ENCODE measurements at places on chromosomes 5 and 9.
A peak's percentile ranks its signal among the peaks of the same experiment; 100 is the strongest.

DNA sequence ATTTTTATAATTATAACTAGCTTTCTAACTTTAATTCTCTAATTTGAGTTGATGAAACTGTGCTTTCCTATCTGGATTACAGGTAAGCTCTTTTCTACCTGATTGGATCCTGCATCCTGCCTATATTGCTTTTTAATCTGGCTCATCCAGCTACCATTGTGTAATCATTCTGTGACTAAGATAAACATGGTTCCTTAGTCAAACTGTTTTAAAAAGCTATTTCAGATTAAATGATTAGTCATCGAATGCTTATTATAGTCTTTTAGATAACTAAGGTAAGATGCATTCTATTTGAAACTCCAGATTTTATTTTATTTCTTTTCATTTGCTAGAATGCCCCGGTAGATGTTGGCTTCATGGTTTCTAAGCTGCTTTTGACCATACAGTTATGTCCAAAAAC lies 50.7 kb downstream of the ICE1 start:
- no peak for DNase-seq

DNA sequence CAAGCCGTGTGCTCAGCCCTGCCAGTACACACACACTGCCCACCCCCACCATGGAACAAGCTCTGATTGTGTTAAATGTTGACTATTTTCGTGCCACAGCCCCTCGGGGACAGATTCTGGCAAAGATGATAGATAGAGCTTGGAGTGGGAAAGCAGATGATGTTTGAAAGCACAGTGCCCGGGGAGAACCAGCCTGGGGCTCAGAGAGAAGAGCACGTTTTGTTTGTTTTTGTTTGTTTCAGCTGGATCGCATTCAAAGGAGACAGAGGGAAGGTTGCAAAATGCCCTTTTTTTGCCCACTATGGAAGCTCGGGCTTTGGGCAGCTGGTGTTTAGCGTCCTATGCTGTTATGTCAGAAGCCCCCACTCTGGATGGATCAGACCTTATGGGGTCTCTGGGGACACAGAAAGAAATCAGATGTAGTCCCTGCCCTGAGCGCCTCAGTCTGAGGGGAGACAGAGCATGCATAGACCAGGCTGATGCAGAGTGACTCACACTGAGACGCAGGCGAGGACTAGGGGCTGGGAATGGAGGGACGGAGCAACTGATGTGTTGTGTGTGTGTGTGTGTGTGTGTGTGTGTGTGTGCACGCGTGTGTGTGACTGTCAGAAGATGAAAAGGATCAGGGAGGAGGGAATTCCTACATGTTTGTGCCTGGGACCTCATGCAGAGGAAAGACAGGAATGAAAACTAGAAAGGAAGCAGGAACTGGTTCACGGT lies 229.7 kb downstream of the MELK start:
- DNase-seq: no peak

GRCh38 chr5:55502759-55503158 lies 32.0 kb downstream of the PLPP1 start:
- no peak for DNase-seq

GRCh38 chr9:75624998-75625397 lies 265.5 kb upstream of the PCSK5 start:
- DNase-seq: no peak

DNA sequence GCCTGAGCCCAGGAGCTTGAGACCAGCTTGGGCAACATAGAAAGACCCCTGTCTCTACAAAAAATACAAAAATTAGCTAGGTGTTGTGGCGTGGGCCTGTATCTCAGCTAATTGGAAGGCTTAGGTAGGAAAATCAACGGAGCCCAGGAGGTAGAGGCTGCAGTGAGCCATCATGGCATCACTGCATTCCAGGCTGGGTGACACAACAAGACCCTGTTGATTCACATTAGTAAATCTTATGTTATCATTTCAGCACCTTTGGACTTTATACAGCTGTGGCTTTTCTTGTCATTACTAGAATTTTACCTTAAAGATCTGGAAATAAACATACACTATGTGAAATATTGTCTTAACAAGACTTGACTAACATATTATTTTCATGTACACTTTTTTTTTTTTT lies 185.0 kb downstream of the ZNF608 start:
- DNase-seq: no peak

GRCh38 chr9:35258660-35259474 lies 97.1 kb downstream of the UNC13B start:
- peak; percentile 69 for DNase-seq

GRCh38 chr5:149857499-149857898 lies 87.1 kb downstream of the PDE6A start:
- DNase-seq: peak; percentile 6

DNA sequence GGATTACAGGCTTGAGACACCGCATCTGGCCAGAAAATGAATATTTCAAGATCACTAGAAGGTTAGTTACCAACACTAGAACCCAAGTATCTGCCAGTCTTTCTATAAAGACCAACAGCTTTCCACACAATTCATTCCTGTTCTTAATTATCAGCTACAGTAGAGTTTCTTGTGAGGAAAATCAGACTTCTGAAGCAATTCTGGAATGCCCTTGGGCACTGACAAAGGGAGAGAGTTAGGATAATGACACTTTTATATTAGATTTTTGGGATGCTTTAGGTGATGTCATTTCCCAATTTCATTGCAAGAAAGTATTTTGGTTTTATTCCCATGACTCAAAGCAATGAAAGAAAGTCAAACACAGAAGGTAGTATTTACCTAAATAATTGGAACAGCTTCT lies 497.0 kb upstream of the TUSC1 start:
- DNase-seq: no peak

GRCh38 chr9:131467214-131467935 lies 35.3 kb upstream of the POMT1 start:
- no peak for DNase-seq

GRCh38 chr9:124482431-124483031 lies 24.7 kb downstream of the NR5A1 start:
- DNase-seq: no peak

GRCh38 chr5:158998793-158999325 lies 100.9 kb downstream of the EBF1 start:
- DNase-seq: no peak

- no peak for DNase-seq
These were observed 115.0 kb upstream of the TBC1D2 start for GRCh38 chr9:98370300-98370975.

DNA sequence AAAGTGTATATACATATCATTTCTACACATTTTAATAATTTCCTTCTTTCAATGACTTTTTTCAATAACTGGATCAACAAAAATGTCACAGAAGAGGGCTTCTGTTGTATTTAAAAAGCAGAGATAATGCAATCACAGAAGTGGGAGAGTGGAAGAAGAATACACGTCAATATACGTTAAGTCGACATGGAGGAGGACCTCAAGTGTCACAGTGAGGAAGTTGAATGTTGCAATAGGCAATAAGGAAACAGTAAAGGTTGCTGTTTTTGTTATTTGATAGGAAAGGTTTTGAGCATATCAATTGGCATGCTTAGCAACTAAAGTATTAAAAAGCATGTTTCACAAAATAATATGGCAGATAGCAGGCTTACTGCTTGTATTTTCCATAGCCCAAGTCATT lies 184.0 kb upstream of the NR4A3 start:
- DNase-seq: no peak

GRCh38 chr9:90299968-90300367 lies 342.7 kb downstream of the DIRAS2 start:
- no peak for DNase-seq

GRCh38 chr9:92655896-92656536 lies 13.9 kb downstream of the IPPK start:
- DNase-seq: no peak

DNA sequence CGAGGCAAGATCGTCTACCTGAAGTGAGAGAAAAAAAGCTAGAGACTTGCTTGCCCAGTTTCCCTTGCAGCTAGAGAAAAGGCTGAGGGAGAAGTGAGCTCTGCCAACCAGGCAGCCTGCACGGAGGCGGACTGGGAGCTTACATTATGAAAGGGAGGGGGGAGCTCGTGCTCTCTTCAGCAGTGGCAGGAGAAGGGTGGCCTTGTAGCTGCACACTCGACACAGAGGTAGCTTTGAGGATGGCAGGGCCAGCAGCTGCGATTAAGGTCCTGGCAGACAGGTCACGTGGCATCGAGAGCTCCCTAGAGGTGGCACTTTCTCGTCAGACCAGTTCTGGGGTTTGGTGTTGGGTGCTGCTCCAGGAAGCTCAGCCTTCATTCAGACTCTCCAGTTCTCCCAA lies 26.7 kb downstream of the APBA1 start:
- no peak for DNase-seq

- DNase-seq: no peak
These were observed 1006.9 kb upstream of the CTNND2 start for GRCh38 chr5:12911156-12911555.

DNA sequence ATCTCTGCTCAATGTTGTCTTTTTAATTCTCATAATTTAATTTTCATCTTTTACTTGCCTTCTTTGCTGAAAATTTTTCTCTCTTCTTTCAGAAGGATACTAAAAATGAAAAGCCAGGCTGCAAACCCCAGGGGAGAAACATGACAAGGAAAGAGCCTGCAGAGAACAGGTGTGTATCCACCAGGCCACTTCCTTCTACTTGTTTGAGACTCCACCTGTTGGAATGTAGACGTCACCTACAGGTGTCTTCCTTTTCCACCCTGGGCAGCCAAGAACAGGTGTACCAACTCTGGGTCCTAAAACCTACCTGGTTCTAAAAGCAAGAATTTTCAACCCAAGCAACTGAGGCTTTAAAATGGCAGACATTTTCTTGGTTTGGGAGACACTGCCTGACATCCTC lies 166.8 kb downstream of the ATP10B start:
- no peak for DNase-seq

DNA sequence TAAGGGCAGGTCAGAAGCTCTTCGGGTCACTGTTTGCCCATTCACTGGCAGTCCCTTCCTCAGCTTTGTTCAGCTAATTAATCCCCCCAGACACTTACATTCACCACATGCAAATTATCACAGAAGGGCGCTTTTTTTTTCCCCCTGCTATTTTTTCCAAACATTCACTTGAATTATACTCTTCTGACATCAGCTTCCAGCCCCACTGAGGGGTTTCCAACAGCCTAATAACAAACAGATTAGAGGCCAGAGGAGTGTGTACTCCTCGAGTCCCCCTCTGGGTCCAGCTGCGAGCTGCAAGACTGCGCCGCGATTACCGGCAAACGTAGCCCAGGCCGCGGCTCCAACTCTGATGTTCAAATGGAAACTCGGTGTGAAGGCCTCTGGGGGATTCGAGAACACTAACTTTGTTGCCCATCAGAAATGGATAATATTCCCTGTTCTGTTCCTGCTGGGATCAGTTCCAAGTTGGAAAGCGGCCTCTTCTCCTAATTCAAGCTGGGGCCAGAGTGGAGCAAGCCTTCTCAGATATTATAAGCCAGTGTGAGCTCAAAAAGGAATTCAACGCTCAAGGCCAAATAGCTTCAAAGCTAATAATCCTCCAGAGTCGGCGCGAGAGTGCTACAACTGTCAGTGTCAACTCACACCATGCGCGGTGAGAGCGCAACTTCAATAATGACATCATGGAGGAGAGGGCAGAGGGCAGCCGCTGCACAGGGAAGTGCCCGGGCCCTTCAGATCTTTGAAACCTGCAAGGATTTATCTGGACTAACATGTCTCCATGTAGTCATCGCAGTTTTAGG lies 560.8 kb downstream of the BNC2 start:
- DNase-seq: no peak

GRCh38 chr9:34653151-34654072 lies 1.4 kb downstream of the IL11RA start:
- DNase-seq: no peak

GRCh38 chr5:130762031-130762430 lies 403.0 kb downstream of the HINT1 start:
- no peak for DNase-seq

GRCh38 chr9:82021198-82021597 lies 32.6 kb downstream of the SPATA31D1 start:
- DNase-seq: no peak

DNA sequence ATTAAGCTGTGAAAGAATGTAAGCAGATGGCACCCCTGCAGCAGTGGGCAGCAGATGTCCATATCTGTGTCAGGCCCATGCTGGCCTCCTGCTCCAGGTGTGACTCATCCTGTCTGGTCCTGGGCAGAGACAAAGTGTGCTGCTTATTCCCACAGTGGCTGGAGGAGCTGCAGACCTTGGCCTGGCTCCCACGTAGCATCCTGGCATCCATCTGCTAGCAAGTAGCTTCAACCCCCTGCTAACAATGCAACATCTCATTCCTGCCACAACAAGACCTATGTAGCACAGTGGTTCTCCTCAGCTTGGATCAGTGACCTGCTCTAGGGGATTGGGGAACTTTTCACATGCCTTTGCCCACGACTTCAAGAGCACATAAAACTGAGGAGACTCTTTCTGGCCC lies 126.4 kb upstream of the SLC12A2 start:
- DNase-seq: no peak

- no peak for DNase-seq
These were observed 354.9 kb upstream of the ISL1 start for GRCh38 chr5:51028394-51028793.

DNA sequence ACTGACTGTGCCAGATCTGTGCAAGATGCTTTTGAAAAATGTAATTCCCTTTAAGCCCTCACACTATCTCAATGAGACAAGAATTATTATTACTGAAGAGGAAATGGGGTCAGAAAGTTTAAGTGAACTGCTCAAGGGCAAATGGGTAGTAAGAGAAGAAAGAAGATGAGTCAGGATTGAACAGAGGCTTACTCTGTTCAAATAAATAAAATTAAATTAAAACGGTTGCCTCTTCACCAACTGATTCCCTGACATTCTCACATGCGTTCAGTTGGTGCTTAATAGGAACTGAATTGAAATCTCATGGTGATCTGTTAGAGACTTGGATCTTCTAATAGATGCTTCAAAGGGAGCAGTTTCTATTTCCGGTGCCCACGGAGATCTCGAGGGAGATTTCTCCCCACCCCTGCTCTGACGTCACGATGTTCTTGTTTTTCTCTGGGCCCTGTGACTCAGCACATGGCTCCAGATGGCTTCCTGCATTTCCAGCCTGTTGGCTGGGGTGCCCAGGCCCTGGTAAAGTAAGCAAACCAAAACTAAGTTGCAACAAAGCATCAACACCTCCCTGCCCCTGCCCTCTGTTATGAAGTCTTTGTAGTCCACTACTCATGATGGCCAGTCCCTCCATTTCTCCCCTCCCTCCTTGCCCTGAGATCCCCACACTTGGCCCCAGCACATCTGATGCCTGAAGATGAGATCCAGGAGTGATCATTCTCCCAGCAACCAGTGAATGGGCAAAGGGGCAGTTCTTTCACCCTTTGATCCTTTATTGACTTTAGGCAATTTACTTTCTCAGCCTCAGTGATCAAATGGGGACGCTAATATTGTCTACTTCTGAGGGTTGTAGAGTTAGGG lies 106.1 kb upstream of the CPEB4 start:
- DNase-seq: no peak

DNA sequence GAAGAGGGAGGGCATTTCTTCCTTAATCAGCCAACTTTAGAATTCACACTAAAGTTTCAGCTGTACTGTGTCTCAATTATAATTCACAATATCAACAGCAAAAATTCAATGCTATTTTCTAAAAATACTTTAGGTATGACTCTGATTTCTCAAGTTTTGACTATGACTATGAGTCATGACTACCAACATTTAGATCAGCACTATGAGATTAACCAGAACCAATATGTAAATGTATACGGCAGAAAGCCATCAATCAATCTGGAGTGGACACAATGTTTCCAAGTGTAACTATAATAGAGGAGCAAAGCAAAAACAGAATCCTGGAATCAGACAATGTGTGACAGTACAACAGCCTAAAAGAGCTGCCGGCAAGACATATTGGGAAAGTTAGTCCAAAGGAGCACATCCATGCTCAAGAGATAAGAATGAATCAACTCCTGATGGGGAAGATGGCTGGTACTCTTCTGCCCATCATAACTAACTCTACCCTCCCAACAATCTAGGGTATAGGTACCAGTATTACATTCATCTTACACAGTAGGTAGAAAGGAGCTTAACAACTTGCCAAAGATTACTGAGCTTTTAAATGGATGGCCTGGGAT lies 294.4 kb downstream of the SEMA5A start:
- DNase-seq: no peak

All from Caco-2 (cell line).